Smooth muscle cell of the pulmonary artery (primary cell): ENCODE measurements at places on chromosomes 3 and 15. TPM values are rescaled to one million over a fixed set of nuclear protein-coding genes. Genes with fewer than 3 reads are reported as not detected.

The CHRNA7 gene
- 0.43 and 1.2 TPM in 2 replicates for total RNA-seq

The SLCO2A1 gene
- under 0.01 TPM in 2 replicates for total RNA-seq

The LRRC2 gene
- 0.36 and 1.5 TPM in 2 replicates for total RNA-seq

The STRC gene
- total RNA-seq: 0.17 TPM in 1 of 2 replicates, not detected in the other

The SPESP1 gene
- 1.7 and 9.8 TPM in 2 replicates for total RNA-seq

The DLEC1 gene
- total RNA-seq: 0.13 and 0.17 TPM in 2 replicates

The MED12L gene
- total RNA-seq: 0.17 and 1.0 TPM in 2 replicates

The ACKR4 gene
- 19.7 and 24.0 TPM in 2 replicates for total RNA-seq

The HTR3E gene
- not detected in 2 replicates for total RNA-seq

The MME gene
- 42.0 and 623 TPM in 2 replicates for total RNA-seq

The SGO1 gene
- total RNA-seq: 0.83 and 2.2 TPM in 2 replicates

The ABI3BP gene
- total RNA-seq: 148 and 149 TPM in 2 replicates

The DAZL gene
- total RNA-seq: not detected in 2 replicates

The ZNF620 gene
- total RNA-seq: 0.83 and 2.0 TPM in 2 replicates

The SLC49A4 gene
- total RNA-seq: 17.6 and 19.7 TPM in 2 replicates

The CPLX3 gene
- not detected in 2 replicates for total RNA-seq

The SOX2 gene
- 0.63 TPM in 1 of 2 replicates, not detected in the other for total RNA-seq

The CTDSPL gene
- 24.4 and 26.1 TPM in 2 replicates for total RNA-seq

The MASP1 gene
- 1.7 and 5.7 TPM in 2 replicates for total RNA-seq

The CDC25A gene
- 2.3 and 2.5 TPM in 2 replicates for total RNA-seq

The TICRR gene
- 1.7 and 2.7 TPM in 2 replicates for total RNA-seq

The PLA2G4F gene
- not detected in 2 replicates for total RNA-seq

The SEMA6D gene
- 4.4 and 12.3 TPM in 2 replicates for total RNA-seq

The ISL2 gene
- 0.46 TPM in 1 of 2 replicates, not detected in the other for total RNA-seq

The GOLGA8G gene
- total RNA-seq: not detected in 2 replicates

The PIGZ gene
- 3.4 TPM in 2 replicates for total RNA-seq

The CSPG5 gene
- total RNA-seq: 0.26 and 0.30 TPM in 2 replicates

The SLC24A5 gene
- total RNA-seq: not detected in 2 replicates

The NRG4 gene
- 0.17 and 0.20 TPM in 2 replicates for total RNA-seq

The GLDN gene
- total RNA-seq: 3.3 and 3.7 TPM in 2 replicates

The LSAMP gene
- 1.0 and 3.2 TPM in 2 replicates for total RNA-seq

The ACTRT3 gene
- 5.7 and 6.4 TPM in 2 replicates for total RNA-seq

The SPINK8 gene
- total RNA-seq: not detected in 2 replicates

The ARID3B gene
- total RNA-seq: 2.0 and 2.4 TPM in 2 replicates

The EOMES gene
- not detected in 2 replicates for total RNA-seq

The TPRG1 gene
- 0.40 and 0.52 TPM in 2 replicates for total RNA-seq

The ZNF660 gene
- total RNA-seq: 1.8 and 2.2 TPM in 2 replicates

The NLGN1 gene
- total RNA-seq: 2.3 and 5.8 TPM in 2 replicates

The RAP2B gene
- total RNA-seq: 14.7 and 17.8 TPM in 2 replicates

The CAPN3 gene
- total RNA-seq: 1.6 and 2.7 TPM in 2 replicates

The NEK10 gene
- total RNA-seq: 13.0 and 16.2 TPM in 2 replicates

The EMC7 gene
- total RNA-seq: 60.2 and 62.6 TPM in 2 replicates

The TNNC1 gene
- 0.23 and 2.6 TPM in 2 replicates for total RNA-seq

The LYZL4 gene
- not detected in 2 replicates for total RNA-seq

The TMPRSS7 gene
- not detected in 2 replicates for total RNA-seq

The KNG1 gene
- total RNA-seq: not detected in 2 replicates

The EPHB3 gene
- total RNA-seq: 3.8 and 6.9 TPM in 2 replicates

The KY gene
- 1.4 and 3.5 TPM in 2 replicates for total RNA-seq

The TMEM115 gene
- 53.0 and 54.7 TPM in 2 replicates for total RNA-seq

The HRG gene
- not detected in 2 replicates for total RNA-seq

The PPP1R14D gene
- total RNA-seq: not detected in 2 replicates
